ENCODE measurements at places on chromosomes 4 and X.

DNA sequence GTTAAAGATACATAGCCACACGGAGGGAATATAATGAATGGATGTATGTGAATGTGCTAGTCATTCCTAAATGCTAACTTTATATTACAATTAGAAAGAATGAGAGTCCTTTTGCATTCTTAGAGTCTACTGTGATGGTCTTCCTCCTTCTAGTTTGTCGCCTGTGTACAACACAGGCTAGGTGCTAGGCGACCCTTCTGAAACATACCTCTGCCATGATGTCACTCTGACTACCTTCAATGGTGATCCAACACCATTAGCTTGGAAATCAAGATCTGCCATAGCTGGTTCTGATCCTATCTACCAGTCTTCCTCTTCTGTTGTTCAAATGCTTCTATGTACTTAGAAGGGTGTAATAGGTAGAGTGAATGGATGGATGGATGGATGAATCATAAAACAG, 151.2 kb downstream of the MGST2 start:
- DNase-seq: no peak

- DNase-seq: no peak
These were observed 64.5 kb downstream of the ANXA3 start for GRCh38 chr4:78616046-78616498.

DNA sequence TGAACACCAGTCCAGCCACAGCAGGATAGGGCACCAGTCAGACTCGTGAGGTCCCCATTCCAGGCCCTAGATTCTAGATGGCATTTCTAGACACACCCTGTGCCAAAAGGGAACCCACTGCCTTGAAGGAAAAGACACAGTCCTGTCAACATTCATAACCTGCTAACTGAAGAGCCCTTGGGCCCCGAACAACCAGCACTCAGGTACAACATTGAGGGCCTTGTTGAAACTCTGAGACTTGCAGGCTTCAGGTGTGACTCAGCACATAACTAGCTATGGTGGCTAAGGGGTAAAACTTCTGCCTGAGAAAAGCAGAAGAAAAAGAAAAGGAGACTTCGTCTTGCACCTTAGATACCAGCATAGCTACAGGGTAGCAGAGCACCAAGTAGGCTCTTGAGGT, 252.9 kb upstream of the GRID2 start:
- no peak for DNase-seq

DNA sequence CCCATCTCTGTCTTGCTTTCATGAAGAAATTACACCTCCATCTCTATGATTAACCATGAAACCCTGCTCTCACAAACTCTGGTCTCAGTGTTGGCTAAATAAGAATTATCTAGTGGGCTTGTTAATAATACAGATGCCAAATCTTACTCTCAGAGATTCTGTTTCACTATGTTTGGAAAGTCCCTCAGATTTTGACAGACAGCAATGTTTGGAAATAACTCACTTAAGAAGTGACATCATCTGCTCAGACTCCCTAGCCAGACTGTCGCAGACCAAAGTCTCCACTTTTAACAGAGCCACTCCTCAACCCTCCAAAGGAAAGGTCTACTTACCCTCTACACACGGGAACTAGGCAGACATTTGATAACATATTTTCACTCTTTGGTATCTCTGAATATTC, 328.5 kb upstream of the FGF16 start:
- DNase-seq: no peak

- DNase-seq: no peak
These were observed 62.2 kb downstream of the FMR1NB start for GRCh38 chrX:148043271-148043855.

GRCh38 chr4:96406742-96407141, 566.8 kb downstream of the PDHA2 start:
- no peak for DNase-seq

DNA sequence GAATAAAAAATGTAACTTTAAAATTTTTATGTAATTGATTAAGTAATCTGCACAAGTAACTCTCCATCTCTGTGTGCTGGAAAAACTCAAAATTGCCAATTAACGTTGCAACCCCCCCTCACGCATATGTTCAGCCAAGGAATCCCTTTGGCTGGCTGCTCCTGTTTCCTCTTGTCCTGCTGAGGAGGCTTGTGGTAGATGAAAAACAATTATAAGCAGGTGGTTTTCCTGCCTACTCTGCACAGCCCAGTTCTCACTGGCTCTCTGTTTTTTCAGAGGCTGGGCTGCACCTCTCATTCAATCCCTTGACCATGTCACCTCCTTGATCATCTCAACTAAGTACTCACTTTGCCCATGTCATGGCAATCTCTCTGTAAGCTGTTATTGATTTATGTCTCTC, 1068.4 kb downstream of the ARAP2 start:
- DNase-seq: no peak

- DNase-seq: no peak
These were observed 37.4 kb upstream of the STS start for GRCh38 chrX:7109838-7110793.

Data from stimulated activated CD4-positive, alpha-beta T cell treated with anti-CD3 and anti-CD28 coated beads, TNF-alpha, amount 100 ng/mL, for 48 hours (primary cell).